Right forelimb (tissue), 1 donor: ENCODE measurements at places on chromosomes 2 and 18.

DNA sequence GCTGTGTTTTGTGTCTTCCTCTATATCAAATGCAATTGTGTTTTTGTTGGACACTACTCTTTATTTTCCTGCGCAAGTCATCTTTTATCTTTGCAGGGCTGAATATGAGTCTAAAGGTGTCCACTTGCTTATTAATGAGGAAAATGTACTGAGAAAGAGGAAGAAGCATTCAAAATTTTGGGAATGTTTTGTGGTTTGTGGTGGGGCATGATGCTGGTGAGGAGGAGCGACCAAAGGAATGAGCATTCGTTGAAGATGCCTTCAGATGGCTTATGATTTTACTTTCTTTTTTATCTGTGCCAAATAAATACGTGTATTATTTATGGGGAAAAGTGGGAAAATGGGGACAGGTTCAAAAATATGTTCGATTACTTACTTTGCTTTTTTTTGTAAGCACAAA is 63.9 kb upstream of the SMIM21 start:
- no peak for DNase-seq

DNA sequence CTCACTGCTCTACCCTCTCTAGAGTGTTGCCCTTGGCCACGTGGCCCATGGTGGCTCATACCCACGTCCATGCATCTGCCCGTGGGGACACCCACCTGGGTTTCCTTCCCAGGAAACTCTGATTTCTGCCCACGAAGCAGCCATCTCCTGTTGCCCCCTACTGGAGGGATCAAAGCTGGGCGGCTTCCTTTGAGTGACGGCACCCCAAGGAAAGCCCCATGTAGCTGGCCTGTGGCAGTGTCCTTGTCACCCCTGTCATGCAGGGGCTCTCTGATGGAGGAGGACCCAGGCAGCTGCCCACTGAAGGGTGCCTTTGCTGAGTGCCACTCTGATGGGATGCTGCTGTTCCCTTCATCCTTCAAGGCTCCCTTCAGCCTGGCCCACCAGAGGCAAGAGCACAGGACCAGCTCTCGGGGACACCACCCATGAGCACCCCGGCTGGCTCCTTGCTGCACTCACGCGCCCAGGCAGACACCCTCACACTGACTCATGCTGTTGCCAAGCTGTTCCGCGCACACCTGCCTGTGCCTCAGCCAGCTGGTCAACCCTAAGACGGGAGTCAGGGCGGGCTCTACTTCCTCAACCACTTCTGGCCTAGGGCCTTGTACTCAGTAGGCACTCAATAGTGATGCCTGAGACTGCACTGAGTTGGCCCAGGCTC is 101.1 kb downstream of the CTIF start:
- DNase-seq, result no peak

GRCh38 chr2:205210494-205210893 is 471.8 kb upstream of the NRP2 start:
- no peak for DNase-seq

GRCh38 chr2:172630181-172630580 is 74.3 kb downstream of the PDK1 start:
- no peak for DNase-seq

DNA sequence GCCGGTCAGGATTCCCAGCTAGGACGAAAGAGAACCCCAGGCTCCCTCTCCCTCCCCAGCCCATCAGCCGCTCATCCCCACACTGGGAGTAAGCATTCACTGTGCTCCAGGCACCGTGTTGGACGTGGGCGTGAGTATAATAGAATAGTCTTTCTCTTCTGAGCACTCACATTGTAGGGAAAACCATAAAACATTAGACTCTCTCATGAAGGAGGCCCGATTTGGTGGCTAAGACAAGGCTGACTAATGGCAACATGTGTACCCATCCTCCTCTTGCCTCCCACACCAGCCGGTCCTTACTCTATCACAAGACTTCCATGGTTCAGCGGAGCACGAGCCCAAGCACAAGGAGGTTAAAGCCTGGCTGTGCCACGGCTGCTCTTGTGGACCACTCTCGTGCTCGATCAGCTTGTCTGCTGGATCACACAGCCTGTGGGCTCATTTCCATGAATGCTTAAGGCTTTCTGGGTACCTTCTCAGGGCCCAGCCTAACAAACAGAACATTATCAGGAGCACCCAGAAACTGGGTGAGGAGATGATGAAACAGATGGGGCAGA is 540.9 kb upstream of the RAB6C start:
- no peak for DNase-seq

GRCh38 chr2:101962309-101962708 is 29.5 kb upstream of the IL1R2 start:
- no peak for DNase-seq

- no peak for DNase-seq
These were observed 17.8 kb downstream of the EML6 start for GRCh38 chr2:54741250-54741649.
